ENCODE measurements at places on chromosomes 16 and 17.

GRCh38 chr17:27299384-27300049, 5.6 kb downstream of the WSB1 start:
- DNase-seq = no peak

- no peak for DNase-seq
Measured at GRCh38 chr17:330993-331701, 21.5 kb downstream of the RPH3AL start.

DNA sequence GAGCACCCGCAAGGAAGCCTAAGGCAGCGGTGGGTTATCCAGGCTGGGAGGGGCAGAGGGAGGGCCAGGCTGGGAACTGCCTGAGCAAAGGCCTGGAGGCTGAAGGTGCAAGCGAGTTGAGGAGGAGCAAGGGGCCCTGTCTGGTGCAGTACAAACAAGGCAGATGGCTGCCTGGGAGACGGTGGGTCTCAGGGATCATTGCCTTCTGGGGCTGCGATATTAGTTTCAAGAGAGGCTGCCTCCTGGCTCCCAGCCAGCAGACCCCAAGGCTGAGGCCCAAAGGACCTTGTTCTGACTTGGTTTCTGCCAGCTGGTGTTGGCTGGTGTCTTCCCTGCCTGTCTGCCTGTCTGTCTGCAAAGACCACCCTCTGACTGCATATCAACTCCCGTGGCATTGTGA, 154.0 kb downstream of the IRF8 start:
- DNase-seq = no peak

GRCh38 chr17:72496461-72496860, 375.6 kb downstream of the SOX9 start:
- DNase-seq = no peak

GRCh38 chr16:12455287-12455798, 348.3 kb downstream of the CPPED1 start:
- DNase-seq = peak; percentile 37

DNA sequence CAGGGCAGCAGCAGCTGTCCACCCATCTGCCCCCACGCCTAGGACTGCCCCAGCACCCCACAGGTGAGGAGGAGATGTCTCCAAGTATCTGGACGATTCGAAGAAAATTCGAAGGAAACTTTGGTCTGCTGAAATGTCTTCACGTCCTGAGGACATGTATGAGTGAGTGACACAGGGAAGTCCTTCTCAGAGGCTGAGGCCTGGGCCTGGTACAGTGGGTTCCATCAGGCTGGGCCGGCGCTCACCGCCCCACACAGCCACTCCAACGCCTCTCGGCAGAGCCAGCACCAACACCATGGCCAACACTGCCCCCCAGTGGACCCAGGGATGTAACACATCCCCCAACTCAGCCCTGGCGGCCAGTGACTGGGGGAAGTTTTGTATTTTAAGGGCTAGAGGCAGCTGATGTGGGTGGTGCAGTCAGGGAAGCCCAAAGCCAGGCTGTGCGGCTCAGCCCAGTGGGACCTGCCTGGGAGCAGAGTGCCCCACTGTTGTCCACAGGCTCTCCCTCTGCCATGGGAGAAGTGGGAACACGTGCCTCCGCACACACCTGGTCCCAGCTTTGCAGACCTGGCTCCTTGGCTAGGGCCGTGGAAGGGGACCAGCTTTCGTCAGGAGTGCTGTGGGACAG, 55.8 kb upstream of the FASN start:
- peak; percentile 74 for DNase-seq

GRCh38 chr16:79598063-79598347, 2.5 kb downstream of the MAF start:
- no peak for DNase-seq

DNA sequence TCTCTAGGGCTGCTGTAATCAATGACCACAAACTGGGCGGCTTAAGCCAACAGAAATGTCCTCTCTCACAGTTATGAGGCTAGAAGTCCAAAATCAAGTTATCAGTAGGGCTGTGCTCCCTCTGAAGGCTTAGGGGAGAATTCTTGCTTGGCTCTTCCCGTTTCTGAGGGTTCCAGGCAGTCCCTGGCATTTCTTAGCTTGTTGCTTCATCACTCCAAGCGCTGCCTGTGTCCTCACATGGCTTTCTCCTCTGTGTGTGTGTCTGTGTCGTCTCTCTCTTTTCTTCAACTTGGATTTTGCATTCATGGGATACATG, 13.7 kb upstream of the CDC42EP4 start:
- DNase-seq = no peak

DNA sequence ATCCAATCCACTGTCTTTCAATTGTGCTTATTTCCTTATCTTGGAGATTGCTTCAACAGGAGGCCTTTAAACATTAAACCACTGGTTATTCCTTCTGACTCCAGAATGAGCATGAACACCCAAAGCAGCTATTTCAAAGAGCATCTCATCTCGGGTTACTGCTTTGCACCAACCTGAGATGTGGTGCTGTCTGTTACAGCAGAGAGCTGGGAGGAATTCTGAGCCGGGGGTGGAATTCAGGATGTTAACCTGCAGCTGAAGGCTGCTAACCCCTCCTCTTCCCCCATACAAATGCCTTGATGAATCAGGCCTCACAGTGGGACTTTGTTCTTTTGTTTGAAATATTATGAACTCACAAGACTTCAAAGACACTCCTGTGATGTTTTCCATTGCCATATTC, 113.1 kb downstream of the SHISA9 start:
- no peak for DNase-seq

DNA sequence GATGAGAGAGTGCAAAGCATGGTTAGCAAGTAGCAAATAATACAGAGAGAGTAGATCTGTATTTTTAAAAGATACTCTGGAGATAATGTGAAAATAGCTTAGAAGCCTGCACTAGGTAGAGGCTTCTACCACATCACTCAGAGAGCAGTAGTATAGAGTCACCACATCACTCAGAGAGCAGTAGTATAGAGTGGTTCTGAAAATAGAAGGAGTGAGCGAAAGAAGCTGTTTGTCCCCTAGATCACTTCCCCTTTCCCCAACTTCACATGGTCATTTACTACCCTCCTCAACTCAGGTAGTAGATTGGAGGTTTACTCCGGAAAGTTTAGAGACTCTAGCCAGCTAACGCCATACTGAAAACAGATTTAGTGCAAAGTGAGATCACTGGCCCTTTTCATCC, 17.1 kb downstream of the DGKE start:
- no peak for DNase-seq

GRCh38 chr17:33260638-33261037, 32.5 kb downstream of the ASIC2 start:
- DNase-seq = no peak

GRCh38 chr16:30084816-30085159, 6.9 kb downstream of the TBX6 start:
- no peak for DNase-seq

DNA sequence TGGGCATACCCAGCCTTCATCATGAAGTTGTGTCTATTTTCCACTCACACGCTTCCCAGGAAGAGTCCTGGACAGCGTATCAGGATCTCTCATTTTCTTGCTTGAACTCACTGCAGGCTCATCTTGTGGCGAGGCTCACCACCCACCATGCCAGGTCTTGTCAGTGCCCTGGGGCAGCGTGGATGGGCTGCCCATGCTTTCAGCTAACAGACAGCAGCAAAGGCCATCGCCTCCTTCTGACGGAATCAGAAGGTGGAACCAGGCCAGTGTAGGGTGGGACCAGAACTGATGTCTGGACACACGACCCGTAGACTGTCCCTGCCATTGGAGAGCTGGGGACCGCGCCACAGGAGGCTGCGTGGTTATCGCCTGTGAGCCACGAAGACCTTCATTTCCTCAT, 169.4 kb downstream of the FOXL1 start:
- no peak for DNase-seq

DNA sequence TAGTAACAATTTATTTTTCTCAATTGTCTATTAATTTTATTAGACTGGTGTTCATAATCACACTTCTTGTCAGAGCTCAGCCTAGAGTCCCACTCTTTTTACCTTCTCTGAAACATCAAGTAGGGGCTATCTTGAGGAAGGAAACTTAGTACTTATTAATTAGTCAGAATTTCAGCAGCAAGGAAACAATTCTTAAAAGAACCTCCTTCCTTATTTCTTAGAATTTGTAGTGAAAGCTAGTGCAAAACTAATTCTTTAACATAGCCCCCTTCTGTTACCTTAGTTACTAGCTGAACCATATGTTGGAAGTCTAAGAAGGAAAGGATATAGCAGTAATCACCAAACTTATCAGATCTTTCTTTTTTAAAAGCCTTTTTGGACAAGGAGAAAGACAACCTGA, 35.2 kb downstream of the MAP2K4 start:
- DNase-seq = no peak

DNA sequence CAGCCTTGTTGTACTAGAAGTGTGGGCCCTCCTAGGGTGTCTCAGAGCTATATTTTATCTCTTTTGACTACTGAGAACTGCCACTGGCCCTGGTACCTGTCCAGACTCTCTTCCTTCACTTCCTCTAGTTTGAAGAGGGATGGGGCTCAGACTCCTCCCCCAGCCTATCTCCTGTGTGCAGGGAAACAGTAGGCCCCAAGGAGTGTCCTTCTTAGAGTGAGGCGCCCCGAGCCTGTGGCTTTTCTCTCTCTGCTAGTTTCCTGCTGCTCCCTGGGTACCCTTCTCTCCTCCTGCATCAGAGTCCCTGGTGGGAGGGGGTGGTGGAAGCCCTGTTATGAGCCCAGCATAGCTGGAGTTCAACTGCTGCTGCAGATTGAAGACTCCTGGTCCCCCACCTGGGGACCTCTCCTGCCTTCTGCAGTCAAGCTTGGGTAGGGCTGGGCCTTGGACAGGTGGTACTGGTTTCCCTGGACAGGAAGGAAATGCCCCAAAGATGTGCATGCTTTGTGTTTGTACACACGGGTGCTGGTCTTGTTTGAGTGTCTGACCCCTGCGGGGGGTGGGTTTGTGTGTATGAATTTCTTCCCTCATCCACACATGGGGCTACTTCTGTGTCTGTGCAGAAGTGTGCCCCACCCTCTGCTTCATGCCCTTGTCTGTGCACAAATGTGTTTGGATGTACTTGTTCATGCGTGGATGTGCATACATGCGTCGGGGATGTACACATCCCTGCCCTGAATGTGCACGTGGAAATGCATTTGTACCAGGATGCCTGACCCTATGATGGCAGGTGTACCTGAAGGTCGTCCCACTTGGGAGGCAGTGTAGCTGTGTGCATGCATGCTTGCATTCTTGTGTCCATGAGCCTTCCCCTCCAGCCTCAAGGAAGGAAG, 6.9 kb downstream of the RARA start:
- DNase-seq = no peak

GRCh38 chr17:3949418-3949817, 14.8 kb downstream of the ATP2A3 start:
- no peak for DNase-seq

GRCh38 chr17:12736526-12736925, 52.8 kb upstream of the ARHGAP44 start:
- DNase-seq = no peak

DNA sequence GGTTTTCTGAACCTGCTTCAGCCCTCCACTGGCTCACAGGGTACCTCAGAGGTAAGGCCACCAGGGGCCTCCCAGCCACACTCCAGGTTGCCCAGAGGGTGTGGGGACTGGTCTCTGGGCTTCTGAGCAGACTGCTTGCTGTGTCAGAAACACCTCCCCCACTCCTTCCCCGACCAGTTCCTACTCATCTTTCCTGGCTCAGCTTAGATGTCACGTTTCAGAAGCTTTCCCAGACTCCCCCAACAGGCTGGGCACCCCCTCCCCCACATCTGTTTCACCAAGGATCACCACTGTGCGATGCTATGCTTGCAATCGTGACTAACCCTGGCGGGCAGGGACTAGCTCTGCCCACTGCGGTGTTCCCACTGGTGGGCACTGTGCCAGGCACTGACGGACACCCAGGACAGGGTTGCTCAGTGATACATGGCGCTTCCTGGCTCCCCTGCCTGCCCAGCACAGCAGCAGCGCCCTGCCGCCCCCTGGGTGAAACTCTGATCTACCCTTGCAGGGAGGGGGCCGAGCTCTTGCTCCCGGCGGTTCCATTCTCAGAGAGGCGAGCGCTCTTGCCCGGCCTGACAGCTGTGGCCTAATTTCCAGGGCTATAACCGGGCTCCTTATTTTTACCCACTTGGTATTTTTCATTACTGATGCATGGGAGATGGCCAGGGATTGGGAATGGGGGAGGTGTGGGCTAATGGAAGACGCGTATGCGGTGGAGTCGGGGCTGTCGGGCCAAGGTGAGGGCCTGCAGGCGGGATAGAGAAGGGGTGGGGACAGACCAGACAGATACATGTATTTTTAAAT, 29.4 kb upstream of the MTSS2 start:
- DNase-seq = no peak

DNA sequence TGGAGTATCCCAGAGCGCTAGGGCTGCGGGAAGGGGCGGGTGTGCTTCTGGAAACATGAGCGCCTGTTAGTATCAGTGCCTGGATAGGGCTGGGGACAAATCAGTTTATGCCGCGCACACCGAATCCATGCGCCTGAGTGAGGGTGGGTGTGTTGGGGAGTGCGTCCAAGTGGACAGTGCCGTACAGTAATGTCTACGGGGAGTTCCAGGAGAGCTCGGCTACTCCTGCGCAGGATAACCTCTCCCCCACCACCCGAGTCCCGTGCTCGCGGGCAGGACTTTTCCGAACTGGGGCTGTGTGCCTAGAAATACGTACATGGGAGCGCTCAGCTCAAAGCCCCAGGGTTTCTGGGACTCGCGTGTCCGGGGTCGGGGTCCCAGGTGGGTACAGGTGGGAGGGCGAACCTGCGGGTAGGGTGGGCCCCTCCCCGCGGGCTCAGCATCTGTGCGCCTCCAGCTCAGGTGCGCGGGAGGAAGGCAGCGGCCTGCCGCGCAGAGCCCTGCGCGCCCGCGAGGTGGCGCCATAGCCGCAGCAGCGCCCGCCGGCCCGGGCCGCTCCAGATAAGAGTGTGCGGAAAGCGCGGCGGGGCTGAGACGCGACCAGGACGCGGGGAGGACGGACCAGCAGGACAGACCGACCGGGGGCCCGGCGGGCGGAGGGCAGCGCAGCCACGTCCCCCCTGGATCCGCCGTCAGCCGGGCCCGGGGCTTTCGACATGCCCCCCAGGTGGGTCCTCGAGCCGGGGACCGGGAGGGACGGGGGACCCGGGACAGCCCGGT, at the start of gene HIC1:
Gene HIC1, plus strand, starts transcription at position 592 of the 780 bp plus-strand sequence. CDS start 1,588 bp downstream, outside the sequence.
- peak; percentile 68 for DNase-seq

All from activated CD4-positive, alpha-beta T cell treated with anti-CD3 and anti-CD28 coated beads for 24 hours (primary cell).